Ureter (tissue), 1 donor: ENCODE measurements at places on chromosomes 4 and X. TPM values are rescaled to one million over a fixed set of nuclear protein-coding genes. Genes with fewer than 3 reads are reported as not detected.

- no peak for DNase-seq
These were observed 5.9 kb upstream of the SASH3 start for GRCh38 chrX:129773649-129774458.

GRCh38 chr4:52096048-52096447 is 44.9 kb downstream of the SPATA18 start:
- no peak for DNase-seq

DNA sequence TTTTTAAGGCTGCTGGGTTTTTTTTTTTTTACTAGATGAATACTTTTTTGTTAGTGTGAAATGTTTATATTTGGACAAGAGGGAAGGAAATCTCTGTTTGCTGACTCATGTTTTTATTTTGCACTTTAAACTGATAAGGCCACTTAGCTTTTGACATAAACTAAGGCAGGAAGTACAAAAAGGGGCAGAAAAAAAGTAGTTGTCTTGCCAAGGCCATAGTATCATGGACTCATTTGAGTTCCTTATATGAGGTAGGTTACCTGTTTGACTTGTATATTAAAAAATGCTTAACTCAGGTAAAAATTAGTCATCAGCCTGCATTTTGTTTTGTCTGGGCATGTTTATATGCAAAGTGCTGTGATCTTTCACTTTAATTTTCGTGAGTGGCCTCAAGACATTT is 26.0 kb downstream of the SMAD1 start:
- no peak for DNase-seq

DNA sequence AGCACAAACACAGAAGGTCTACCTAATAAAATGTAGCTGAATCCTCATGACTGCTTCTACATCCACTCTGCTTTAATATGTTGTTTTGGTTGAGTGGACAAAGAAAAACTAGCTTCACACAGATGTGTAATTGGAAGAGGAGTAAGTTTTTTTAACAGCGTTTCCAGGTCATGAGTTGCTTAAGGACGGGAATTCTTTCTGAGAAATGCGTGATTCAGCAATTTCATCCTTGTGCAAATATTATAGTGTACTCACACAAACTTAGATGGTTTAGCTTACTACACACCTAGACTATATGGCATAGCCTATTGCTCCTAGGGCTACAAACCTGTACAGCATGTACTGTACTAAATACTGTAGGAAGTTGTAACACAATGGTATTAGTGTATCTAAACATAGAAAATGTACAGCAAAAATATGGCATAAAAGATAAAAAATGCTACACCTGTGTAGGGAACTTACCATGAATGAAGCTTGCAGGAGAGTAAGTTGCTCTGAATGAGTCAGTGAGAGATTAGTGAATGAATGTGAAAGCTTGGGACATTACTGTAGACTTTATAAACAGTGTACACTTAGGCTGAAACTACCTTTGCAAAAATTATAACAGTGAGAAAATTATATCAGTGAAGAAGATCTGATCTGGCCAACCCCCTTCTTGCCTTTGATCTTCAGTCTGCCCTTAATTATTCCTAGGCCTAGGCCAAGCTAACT is 70.8 kb upstream of the IL15 start:
- no peak for DNase-seq

GRCh38 chr4:88919056-88919455 is 137.9 kb downstream of the FAM13A start:
- no peak for DNase-seq

DNA sequence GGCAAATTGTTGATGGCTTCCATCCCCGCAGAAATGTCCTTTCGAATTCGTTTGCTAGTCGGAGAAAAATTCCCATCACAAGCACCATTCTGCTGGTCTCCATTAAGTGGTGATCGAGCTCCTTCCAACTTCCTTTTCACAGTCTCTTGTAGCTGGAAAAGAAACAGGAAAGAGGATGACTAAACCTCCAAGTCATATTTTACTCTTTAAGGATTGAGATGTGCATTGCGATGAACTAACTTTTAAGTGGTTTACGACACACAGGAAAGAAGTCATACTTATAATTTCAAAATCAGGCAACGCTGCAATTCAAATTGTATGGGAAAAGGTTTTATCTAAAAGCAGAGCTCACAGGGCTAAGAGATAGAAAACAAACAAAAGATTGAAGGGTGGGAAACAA is 225.2 kb downstream of the MGST2 start:
- DNase-seq, result no peak

DNA sequence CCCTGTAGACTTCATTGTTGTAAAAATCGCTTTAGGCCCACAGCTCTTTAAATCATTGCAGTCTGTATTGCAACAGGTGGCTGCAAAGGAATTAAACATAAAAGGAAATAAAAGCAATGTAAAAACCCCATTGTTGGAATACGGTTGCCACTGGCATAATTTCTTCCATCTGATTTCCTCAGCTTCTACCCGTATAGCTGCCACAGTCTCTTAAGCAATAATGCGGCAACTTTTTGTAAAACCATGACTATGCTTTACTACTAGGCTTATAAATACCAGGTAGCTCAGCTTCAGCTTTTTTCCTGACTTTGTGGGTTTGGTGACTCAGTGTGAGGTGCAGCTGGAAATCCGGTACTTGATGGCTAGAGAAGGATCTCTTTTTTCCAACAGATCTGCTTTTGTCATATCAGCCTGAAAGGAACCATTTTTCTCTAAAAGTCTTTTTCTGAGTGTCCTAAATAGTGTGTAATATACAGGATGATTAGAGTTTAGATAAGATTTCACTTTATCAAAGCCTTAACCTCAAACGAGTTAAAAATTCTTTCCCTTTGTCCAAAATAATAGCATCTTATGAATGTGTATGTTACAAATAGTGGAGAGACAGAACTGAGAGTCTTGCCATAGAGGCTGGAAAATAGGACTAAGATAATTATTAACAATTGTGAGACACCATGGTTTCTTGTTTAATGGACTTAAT is 268.0 kb downstream of the ADGRL3 start:
- no peak for DNase-seq

GRCh38 chrX:24561121-24561520 is 86.0 kb downstream of the PCYT1B start:
- no peak for DNase-seq

DNA sequence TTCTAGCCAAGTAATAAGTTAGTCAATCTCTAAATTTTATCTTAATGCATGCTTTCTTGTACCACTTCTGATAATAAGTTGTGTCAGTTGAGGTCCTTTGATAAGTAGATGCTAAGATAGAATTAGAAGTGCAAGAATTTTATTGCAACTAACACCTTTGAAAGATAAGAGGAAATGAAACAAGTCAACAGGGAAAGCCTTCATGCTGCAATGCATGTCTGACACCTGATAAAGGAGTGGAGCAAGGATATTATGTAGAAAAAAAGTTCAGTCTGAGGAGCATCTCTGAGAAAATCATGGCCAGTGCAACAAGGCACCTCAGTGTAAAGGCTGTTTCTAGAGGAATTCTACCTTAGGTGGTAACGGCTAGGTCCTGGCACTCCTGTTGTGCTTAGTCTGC is 210.7 kb upstream of the PPP1R2C start:
- no peak for DNase-seq

- DNase-seq, result no peak
These were observed 78.7 kb downstream of the ANAPC10 start for GRCh38 chr4:145019346-145019745.

GRCh38 chr4:955161-955921 is 18.0 kb downstream of the DGKQ start:
- no peak for DNase-seq

- DNase-seq, result no peak
These were observed 170.7 kb upstream of the ZCCHC13 start for GRCh38 chrX:74133156-74133796.

- no peak for DNase-seq
These were observed 24.4 kb downstream of the PPP2R3B start for GRCh38 chrX:362351-362750.

DNA sequence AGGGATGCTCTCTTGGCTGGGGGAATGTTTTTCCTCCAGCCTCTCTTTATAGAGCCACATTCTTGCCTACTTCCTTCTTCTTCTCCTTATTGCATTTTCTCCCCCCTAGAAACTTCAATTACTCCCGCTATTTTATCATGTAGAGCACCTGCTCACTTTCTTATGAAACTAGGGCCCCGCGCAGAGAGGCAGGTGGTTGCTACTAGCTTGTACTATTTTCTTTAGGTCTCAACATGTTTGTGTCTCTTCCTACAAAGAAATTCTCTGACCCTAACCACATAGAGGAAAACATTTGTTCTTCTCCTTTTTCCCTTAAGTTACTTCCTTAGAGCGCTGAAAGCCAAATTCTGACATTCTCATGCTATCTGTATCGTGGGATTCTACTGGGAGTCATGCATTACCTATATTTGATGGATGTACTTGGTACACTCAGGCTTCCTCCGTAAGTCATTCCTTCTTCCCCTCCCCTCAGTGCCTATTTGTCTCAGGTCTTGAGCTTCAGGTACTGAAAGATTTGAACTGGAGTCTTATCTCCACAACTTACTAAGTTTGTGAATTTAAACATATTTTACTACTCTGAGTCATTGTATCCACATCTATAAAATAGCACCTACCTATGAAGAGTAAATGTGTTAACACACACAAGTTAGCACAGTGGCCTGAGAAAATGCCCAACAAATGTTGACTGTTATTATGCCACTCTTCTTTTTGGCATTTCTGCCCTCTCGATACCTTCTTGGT is 159.1 kb upstream of the LEF1 start:
- no peak for DNase-seq

DNA sequence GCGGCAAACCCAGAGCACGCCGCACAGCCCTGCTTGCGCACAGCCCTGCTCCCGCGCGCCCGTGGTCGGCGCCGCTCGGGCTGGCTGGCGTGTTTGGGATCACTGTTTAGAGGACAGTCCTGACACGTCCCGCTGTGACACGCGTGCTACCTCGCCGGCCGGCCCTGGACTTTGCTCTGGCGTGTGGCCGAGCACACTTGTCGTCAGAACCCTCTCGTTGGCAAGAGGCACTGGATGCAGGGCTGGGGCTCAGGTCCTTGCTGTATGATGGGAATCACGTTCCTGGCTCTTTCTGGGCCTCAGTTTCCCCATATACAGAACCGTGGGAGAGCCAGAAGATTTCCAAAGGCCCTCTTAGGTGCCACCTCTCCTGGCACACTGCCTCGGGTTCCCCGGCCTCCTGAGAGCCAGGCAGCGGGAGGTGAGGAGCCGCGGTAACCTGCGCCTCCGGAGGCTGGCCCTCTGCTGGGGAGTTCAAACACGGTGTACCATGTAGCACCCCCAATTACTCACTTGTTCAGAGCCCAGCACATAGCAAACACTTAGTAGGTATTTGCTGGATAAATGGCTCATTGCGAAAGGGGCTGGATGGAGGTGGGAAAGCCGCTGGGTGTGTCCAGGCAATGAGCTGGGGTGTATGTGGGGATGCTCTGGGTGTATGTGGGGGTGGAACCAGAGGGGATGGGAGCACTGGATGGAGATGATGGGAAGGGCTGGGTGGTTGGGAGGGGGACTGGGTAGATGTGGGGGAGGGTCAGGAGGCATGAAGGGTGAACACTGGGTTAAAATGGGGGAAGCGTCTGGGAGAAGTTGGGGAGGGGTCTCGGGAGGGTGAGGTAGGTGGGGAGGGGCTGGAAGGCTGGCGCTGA is 76.6 kb downstream of the HTRA3 start:
- no peak for DNase-seq

- DNase-seq, result no peak
These were observed 33.9 kb downstream of the SEC24D start for GRCh38 chr4:118801895-118802575.

DNA sequence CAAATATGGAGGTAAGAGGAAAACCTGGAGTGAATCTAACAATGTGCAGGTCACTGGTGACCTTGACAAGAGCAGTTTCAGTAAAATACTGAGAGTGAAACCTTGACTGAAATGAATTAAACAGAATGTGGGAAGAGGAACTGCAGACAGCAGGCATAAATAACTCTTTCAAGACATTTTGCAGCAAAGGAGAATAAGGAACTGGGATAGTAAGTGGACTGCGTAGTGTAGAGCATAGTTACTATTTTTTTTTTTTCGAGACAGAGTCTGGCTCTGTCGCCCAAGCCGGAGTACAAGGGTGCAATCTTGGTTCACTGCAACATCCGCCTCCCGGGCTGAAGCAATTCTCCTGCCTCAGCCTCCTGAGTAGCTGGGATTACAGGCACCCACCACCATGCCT is 24.0 kb downstream of the RBMX start:
- no peak for DNase-seq

DNA sequence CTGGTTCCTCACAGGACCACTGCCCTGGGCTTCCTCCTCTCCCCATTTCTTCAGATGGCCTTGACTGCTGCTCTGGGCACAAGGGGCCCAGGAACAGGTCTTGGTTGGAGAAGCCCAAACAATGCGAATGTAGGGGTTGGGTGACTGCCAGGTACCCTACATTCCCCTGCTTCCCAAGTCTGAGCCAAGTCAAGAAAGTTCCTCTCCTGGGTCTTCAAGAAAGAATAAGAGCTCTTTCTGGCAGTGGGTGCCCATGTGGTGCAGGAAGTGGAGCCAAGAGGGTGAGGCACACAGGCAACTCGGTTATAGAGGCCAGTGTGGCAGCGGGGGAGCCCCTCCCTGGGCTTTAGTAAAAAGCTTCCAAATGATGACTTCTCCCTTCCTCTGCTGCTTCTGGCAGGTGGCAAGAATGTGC is 2.7 kb downstream of the SLC34A2 start:
- no peak for DNase-seq

DNA sequence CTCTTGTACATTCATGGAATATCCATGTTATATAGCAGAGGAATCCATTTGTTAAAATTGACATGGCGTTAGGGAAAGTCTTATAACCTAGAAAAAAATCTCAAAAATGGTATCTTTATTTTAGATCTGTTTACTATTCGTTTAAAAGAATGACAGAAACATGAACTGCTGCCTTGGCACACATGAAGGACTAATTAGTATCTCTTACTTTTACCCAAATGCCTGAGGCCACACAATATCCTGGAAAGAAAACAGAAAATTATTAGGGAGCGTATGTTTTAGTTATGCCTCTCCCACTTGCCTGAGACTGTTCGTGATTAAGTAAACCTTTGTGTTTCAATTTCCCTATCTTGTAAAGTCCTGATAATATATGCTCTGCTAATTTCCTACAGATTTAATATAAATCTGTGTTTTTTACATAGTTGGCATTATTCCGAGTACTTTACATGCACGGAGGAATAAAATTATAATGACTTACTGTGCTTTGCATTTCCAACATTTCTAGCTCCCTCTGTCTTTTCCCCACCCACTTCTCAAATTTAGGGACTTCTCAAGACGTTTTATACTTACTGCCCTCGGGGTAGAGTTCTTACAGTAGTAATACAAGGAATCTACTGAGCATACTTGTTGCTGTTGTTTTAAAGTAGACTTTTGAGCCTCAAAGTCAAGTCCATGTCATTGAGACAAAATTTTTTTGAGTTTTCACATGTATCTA is 147.3 kb downstream of the VEGFC start:
- DNase-seq, result no peak

The BCAP31 gene
- total RNA-seq, result 315 TPM

The ADH4 gene
- 1.6 TPM for total RNA-seq

The TRIML2 gene
- not detected for total RNA-seq

The SRPK3 gene
- 2.7 TPM for total RNA-seq

The GJB1 gene
- total RNA-seq, result 4.1 TPM

The SLC10A6 gene
- total RNA-seq, result 1.6 TPM

The RXFP1 gene
- 0.10 TPM for total RNA-seq

The EOLA1 gene
- 22.2 TPM for total RNA-seq

The SOX3 gene
- not detected for total RNA-seq

The GBA3 gene
- total RNA-seq, result 0.44 TPM

The NAA10 gene
- total RNA-seq, result 83.7 TPM

The SLC9B2 gene
- total RNA-seq, result 13.0 TPM

The FGB gene
- total RNA-seq, result 1.3 TPM
